Effector memory CD4-positive, alpha-beta T cell (primary cell): ENCODE measurements at places on chromosomes 3 and 15.

GRCh38 chr3:141556034-141556433 lies 69.2 kb downstream of the RASA2 start:
- no peak for DNase-seq

DNA sequence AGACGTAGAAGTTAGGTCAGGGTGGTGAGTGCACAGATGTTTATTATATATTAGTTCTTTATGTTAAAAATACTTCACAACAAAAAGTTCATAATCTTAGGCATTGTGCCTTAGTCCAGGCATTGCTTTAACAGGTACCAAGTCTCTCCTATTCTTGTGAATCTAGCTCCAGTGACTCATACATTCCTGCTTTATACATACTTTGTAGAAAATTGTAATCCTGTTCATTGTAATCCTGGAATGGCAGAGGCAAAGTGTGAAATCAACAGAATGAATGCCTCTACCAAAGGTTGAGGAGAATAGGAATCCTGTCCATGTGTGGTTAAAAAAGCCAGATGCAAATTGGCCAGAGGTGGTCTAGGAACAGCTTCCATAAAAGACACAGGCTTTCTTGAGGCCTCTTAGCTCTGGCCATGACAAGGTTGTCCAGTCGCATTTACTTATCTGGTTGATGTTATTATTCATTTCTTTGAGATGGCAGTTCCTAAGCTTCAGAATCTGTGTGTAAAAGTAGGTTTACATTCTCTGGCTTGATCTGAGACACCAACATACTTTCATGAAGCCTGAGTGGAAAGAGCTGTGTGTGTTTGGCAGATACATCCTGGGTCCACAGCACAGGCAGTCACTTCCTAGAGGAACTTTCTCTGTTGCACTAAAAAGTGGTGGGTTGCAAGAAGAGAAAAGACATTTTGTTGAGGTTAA lies 109.0 kb downstream of the CDIN1 start:
- DNase-seq: no peak

- DNase-seq: no peak
Measured at GRCh38 chr3:50210510-50211367, 5.7 kb downstream of the SLC38A3 start.

DNA sequence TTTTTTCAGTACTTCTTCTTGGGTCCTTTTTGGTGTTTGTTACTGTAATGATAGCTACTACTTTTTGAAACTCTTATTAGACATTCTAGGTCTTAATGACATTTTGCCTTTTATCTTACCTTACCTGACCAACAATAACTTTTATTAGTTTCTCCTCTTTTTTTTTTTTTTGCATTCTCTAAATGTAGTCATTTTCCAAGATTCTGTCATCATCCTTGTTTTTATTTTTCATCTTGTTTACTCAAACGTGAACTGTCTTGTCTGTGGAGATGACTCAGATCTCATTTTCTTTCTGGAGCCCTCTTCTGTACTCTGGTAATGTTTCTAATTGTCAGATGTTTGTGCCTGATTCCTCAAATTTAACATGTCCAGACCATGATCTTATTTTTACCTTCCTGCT lies 2.9 kb downstream of the ABHD5 start:
- DNase-seq: no peak

- DNase-seq: no peak
Measured at GRCh38 chr15:58770519-58770856, 614 bp upstream of the MINDY2 start.

- DNase-seq: no peak
Measured at GRCh38 chr3:59753808-59754450, 704.1 kb upstream of the CFAP20DC start.

DNA sequence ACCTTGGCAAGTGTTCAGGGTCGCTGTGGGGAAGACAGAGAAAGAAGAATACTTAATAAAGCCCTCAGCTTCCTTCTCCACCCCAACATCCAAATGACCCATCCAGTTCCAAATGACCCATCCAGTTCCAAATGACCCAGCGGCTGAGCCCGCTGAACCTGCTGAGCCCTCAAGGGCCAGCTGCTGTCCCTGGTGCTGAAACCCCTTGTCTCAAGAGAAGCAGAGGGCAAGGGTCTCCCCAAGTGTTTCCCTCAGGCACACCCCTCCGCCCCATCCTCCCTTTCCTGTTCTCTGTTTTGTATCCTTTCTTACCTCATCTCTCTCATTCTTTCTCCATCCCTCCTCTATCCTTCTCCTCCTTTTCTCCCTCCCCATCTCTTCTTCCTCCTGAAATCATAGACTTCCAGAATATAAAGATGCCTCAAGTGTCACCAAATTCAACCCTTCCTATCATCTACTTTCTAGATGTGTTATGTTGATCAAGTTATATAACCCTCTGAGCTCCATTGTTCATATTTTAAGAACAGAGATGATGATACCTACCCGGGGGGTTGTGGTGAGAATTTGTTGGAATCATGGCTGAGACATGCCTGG lies 29.0 kb downstream of the CCDC33 start:
- no peak for DNase-seq

DNA sequence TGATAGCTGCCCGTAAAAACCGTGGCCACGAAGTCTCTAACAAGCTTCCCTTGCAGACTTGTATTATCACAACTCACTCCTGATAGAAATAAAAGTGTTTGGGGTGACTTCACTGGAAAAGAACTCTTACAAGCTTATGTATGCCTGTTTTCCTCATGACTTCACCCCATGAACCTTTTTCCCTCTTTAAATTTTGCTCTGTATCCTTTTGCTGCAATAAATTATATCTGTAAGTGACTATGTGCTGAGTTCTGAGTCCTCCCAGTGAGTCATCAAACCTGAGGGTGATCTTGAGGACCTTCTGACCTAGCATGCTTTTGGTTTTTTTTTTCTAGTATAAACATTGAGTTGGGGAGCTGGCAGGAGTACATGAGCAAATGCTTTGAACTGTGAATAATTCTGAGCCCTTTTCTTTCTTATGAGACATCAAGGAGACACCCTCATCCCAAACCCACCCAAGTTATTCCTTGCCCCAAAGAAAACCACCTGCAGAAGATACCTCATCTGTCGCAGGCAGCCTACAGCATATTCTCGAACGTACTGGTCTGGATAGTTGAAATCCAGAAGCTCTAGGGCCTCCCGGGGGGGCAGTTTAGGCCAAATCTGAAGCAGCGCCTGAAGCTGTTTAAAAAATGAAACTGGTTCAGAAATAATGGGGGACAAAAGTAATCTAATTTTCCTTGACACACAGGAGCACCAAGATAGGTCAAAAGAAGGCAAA lies 85.9 kb downstream of the FAIM start:
- no peak for DNase-seq

GRCh38 chr15:87741350-87741749 lies 515.2 kb downstream of the NTRK3 start:
- no peak for DNase-seq

- DNase-seq: peak; percentile 74
Measured at GRCh38 chr3:10008588-10009344, 17.5 kb upstream of the FANCD2 start.

DNA sequence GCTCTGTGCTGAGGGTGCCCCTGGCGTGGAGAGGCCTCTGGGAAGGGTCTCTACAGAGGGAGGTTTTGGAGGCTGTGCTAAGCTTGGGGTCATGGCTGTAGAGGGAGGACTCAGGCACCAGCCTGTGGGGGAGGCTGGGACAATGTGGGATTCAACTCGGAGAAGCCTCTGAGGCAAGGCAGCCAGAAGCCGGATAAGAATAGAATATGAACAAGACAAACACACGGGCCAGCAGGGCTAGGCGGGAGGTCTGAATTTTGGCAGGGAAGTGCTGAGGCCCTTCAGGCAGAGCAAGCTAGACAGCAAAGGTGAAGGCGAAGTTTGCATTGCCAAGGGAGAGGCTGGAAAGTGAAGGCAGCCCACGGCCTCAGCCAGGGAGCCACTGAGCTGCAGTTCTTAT lies 612.1 kb upstream of the NR2F2 start:
- DNase-seq: no peak

GRCh38 chr3:142318331-142318730 lies 92.9 kb upstream of the GK5 start:
- no peak for DNase-seq

DNA sequence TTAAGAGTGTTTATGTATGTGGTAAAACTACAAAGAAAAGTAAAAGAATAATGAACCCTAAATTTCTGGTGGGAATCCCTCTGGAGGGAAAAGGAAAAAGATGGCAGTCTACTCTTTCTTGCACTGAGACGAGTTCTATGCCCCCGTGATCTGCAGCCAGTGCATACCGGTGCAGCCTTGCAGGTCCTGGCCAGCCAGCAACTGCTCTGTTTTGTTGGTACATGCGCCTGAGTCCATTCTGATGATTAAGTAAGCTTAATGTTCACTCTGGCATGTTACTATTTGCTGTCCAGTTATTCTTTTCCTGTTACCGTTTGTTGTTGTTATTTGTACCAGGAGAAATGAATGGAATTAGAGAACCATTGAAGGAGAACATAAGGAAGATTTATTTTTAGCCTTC lies 95.1 kb upstream of the TMC3 start:
- no peak for DNase-seq

DNA sequence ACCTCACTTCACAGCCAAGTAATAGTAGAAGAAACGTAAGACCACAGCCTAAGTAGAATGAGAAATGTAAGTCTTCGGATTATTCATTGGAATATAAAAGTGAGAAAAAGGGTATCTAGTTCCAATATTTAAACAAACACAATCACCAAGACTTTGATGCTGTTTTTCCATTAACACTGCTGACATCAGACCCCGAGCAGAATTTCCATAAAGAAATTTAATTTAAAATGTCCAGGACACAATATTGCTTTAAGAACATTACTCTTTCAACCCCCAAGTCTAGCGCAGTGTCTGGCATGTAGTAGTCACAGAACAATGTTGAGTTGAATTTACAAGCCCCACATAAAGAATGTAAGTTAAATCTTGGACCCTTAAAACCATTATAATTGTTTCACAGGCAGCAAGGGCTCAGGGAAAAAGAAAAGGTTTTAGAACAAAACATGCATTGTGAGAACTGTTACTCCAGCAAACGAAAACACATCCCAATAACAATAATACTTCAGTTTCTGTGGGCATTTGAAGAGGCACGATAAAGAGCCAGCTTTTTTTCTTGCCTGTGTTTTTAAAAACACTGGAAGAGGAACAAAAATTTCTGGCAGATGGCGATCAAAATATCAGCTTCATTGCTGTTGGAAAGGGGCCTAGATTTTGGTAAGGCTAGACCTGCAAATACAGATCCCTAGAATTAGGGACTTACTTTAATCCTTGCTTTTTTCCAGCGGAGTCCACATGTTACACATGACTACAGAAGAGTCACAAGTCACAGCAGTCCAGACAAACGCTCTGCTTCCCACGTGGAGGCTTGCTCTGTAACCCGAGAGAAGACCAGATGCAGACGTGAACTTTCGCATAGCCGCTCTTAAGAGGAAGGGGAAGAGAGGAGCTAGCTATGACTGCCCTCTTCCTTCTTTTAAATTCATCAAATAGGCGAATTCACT lies 77.9 kb upstream of the IGSF10 start:
- no peak for DNase-seq

- DNase-seq: no peak
Measured at GRCh38 chr15:90174140-90174875, 26.8 kb upstream of the SEMA4B start.

DNA sequence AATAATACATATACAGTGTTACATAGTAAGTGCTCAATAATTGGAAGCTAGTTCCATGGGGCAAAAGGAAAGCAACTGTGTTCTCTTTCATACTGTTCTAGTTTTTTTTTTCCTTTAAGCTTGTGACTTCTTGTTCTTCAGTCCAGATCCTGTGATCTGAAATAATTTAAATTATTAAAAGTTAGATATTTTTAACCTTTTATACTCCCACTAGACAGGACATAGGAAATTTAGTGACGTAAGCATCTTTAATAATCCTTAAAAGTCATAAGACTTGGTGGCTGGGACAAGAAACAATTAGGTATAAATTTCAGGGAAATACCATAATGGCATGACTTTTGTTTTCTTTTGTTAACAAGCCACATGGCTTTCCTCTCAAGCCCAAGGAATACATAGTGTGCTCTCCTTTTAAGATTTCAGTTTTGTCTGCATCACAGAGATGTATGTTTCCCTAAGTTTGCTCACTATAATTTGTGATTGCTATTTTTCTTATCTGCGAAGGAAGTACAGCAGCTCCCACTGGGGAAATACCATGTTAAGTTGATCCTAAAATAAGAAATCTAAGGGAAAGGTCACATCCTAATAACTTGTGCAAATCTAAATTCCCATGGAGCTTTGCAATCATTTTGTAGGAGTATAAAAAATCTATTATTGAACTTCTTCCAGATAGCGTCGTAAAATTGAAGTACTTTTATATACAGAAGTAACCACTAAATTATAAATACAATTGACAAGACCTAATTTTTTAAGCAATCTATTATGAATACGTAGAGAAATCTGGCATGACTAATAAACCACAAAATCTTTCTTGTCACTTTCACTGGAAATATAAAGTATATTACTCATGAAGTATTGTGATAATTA lies 30.1 kb downstream of the PPARG start:
- no peak for DNase-seq

DNA sequence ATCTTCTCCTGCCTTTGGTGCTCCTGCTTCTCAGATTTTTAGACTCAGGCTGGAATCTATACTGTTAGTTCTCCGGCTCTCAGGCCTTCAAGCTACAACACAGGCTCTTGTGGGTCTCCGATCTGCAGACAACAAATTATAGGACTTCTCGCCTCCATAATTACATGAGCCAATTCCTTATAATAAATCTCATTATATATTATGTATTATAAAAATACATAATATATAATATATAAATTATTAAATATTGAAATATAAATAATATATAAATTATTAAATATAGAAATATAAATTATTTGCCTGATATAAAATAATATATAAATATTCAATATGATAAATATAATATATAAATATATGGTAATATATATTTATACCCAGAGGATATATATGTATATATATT lies 1214.0 kb downstream of the ROBO2 start:
- DNase-seq: no peak

- no peak for DNase-seq
Measured at GRCh38 chr15:47750740-47751262, 33.5 kb downstream of the SEMA6D start.

DNA sequence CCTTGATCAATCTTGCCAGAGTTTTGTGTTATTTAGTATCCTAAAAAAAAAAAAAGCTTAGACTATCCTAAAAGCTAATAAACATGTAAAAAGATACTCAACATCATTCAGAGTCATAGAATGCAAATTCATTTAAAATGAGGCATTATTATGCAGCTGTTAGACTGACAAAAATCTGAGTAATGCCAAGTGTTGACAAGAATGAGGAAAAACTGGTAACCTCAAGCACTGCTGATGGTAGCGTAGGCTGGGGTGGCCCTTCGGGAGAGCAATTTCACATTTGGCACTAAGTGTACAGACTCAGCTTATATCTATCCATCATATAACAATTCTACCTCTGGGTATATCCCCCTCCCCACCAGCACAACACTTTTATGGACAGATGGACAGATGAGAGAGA lies 280.4 kb downstream of the RAP2B start:
- no peak for DNase-seq

DNA sequence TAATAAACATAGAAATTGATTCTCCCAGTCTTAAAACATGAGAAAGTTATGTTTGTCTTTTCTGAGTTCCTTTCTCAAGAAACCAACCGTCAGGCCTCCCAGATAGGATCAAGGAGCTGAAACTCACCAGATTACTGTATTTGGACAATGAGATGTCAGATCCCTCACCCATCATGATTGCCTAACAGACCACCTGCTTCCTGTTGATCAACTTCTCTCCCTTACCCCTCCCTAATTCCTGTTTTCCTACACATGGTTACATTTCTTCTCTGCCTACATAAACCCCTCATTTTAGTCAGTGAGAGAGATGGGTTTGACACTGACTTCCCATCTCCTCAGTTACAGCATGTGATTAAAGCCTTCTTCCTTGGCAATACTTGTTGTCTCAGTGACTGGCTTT lies 917.5 kb downstream of the FHIT start:
- no peak for DNase-seq
